Endothelial cell (in vitro differentiated cells): ENCODE measurements at places on chromosomes 5 and 9.

DNA sequence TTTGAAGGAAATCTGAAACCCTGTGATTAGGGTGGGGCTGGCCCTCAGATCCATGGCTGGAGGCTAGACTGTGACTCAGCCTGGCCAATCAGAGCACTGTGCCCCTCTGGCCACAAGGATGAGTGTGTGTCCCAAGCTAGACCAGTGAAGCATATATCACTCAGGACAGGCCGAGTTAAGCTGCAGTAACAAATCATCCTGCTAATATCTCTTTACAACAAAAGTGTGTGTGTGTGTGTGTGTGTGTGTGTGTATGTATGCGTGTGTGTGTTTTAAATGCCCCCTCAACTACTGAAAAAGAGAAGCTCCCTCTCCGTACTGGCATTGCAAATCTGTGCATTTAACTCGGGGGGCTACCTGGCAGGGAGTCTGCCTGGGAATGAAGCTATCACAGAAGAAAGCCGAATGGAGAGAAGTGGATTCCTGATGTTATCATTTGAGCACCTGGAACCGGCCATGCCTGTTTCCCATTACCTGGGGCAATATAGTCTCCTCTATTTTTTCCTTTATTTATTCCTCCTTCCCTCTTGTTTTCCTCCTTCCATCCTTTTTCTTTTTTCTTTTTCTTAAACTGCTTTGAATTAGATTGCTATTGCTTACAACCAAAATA lies 25.6 kb downstream of the STC2 start:
- no peak for DNase-seq

- no peak for DNase-seq
These were observed 35.2 kb downstream of the RLN2 start for GRCh38 chr9:5269249-5269715.

DNA sequence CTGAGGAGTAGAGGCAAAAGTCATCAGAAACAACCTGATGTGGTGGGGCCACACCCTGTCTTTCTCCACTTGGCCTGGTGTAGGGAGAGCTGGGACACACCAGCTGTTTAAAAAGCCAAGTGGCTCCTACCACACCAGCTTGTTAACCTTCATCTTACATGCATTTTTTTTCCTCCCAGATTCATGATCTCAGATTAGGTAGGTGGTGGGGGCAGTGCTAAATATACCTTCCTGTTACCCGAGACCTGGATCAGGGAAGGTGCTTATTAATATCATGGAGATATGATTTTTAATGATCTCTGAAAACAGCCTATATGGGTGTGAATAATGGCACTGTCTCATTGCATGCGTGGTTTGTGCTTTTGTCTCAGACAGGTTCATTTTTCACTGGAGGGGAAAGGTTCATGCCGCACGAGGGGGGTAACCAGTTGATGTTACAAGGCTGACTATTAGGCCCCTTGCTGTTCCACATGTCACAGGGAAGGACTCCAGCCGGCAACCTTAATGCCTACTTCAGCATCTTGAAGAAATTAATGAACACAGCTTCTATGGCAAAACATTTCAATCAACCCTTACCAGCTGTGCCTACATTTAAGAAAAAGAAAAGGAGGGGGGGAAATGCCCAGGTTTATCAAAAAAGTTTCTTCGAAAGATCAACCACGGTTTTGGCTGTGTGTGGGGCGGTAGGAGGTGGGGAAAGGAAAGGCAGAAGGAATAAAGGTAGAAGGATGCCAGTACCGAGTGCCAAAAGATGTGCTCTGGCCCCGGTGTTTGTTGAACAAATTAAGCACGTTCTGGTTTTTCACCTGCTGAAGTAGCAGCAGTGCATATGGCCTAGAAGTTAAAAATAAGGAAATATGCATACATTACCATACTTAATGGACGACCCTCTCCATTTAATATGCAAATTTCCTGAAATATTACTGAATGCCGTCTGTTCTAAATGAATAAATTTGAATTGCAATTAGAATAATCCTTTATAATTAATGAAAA lies 185.4 kb downstream of the EBF1 start:
- no peak for DNase-seq

DNA sequence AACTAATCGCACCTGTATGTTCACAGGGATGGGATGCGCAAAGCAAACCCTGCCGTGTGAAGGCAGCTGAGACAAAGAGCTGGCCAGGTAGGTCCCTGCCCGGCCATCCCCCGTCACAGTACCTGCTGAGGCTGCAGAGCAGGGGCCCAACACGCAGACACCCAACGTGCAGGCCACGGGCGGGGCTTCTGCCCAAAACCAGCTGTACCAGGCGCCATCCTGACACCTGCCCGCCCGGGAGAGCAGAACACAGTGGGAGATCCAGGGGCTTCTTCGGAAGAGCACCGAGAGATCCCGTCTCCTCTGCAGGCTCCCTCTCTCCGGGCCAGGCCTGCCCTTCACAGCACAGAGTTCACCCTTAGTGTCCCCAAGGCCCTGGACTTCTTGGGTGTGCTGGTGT lies 28.4 kb downstream of the ABO start:
- no peak for DNase-seq

DNA sequence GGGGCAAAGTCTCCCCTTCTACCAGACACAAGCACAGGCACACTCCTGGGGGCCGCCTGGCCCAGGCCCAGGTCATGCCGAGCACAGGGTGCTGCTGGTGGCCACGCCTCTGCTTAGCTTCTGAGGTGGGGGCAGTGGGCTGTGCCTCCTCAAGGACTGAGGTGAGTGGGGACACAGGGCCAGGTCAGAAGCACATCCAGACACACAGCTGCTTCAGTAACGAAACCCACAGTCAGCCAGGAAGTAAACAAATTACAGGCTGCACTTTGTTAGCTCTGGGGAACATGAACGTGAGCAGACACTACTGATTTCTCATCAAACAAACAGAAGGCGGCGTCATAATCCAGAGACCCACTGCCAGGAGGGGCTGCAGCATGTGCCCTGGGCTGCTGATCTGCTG lies 192.4 kb downstream of the HSPA4 start:
- no peak for DNase-seq

- DNase-seq, result no peak
These were observed 3.3 kb upstream of the PRLR start for GRCh38 chr5:35233601-35234000.

- DNase-seq, result no peak
These were observed 14.2 kb downstream of the RFX3 start for GRCh38 chr9:3511551-3511950.

DNA sequence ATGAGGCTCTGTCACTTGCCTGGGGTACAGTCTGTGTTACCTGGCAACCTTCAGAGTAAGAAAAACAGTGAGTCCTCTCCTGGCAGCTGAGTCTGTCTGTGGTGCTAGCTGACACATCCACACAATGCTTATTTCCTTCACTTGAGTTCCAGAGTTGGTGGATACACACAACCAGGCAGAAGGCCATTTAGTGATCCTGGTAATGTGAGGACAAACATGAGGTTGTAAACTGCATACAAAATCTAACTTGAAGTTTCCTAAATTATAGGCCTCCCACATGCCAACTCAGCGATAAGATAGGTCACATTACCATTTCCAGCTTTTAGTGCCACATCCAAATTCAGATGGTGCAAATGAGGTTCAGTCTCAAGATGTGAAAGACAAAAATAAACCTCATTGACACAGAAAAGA lies 125.5 kb downstream of the DCP2 start:
- DNase-seq, result no peak

- DNase-seq, result no peak
These were observed 18.5 kb upstream of the CDC42SE2 start for GRCh38 chr5:131245312-131245711.
